ENCODE measurements at places on chromosomes 1 and 21.

GRCh38 chr1:116537040-116537831 is 33.6 kb downstream of the CD58 start:
- DNase-seq: no peak

- peak; percentile 47 for DNase-seq
These were observed 89.5 kb upstream of the PGBD5 start for GRCh38 chr1:230515451-230516145.

GRCh38 chr1:81114191-81114590 is 686.5 kb upstream of the ADGRL2 start:
- no peak for DNase-seq

GRCh38 chr1:226786550-226786949 is 47.5 kb upstream of the ITPKB start:
- no peak for DNase-seq

GRCh38 chr1:61132645-61133334 is 50.4 kb downstream of the NFIA start:
- no peak for DNase-seq

GRCh38 chr21:42844411-42845113 is 34.8 kb downstream of the WDR4 start:
- no peak for DNase-seq

- no peak for DNase-seq
These were observed 660.7 kb downstream of the PTPRU start for GRCh38 chr1:29896791-29897714.

DNA sequence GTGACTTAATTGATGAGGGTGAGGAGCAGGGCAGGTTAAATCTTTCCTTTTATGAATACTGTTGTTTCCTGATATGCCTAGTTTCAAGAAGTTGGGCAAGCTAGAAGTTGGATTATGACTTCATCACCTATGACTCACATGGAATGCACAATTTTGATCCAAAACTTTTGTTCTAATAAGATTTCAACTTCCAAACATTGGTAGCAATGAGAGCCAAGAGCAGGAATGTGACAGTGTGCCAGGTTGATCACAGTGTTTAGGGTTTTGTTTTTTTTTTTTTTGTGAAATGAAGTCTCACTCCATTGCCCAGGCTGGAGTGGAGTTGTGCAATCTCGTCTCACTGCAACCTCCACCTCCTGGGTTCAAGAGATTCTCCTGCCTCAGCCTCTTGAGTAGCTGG is 349.4 kb downstream of the DUSP10 start:
- no peak for DNase-seq

DNA sequence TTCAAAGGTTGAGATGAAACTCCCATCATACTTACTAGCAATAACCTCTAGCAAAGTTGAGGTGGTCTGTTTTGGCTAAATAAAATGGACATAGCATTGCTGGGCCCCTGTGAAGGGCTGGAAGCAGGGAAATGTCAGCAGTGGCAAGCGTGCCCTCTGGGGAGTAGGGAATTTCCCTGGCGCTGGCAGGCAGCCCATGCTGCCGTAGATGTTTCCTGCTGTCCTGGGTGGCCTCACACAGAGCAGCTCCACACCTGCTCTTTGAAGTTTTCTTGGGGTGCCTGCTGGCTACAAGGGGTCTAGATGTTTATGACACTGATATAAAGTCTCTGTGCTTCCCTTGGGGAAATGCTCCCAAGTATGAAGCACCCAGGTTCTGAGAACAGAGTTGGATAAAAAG is 30.2 kb downstream of the ADARB1 start:
- peak; percentile 33 for DNase-seq

DNA sequence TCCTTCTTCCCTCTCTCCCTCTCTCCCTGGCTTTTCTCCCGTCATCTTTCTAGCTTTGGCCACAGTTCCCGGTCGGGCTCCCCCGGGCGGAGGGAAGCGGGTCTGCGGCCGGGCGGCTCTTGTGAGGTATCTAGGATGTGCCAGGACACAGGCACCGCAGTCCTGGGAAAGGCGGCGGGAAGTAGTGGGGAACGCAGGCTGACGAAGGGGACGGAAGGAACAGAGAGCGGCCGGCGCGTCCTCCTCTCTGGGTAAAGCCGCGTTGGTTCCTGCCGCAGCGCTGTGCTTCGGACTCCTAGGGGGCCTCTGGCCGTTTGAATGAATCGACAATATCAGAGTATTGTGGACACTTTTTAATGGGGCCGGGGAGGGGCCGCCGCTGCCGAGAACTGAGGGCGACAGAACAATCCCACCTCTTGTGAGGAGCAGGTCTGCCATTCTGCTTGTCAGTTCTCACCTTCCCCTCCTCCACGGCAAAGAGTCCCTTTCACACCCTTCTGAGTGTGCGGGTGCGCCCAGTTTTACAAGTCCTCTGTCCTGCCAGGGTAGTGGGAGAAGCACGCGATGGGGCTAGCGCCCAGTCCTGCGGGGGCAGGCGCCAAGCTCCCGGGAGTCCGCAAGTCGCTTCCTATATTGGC is 1.2 kb upstream of the LHX9 start:
- peak; percentile 61 for DNase-seq

- no peak for DNase-seq
These were observed 143.8 kb downstream of the TGFB2 start for GRCh38 chr1:218488986-218489385.

- DNase-seq: no peak
These were observed 34.2 kb downstream of the AK5 start for GRCh38 chr1:77316006-77316405.

DNA sequence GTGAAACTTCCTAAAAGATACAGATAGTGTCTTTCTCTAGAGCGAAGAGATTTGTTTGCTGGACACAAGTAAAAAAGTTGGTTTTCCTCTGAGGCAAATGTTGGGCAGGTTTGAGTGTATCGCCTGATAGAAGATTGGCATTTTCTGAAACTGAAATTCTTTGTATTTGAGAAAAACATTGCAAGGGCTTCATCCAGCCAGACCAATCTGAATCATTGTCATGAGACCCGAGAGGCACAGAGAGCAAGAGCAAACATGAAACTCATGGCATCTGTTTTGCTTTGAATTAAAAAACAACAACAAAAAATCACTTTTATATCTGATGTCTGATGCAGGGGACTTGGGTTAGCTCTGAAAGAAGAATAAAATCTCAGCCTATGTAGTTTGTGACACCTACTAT is 379.3 kb upstream of the NCAM2 start:
- no peak for DNase-seq

GRCh38 chr21:43624339-43624738 is 34.9 kb downstream of the HSF2BP start:
- no peak for DNase-seq

DNA sequence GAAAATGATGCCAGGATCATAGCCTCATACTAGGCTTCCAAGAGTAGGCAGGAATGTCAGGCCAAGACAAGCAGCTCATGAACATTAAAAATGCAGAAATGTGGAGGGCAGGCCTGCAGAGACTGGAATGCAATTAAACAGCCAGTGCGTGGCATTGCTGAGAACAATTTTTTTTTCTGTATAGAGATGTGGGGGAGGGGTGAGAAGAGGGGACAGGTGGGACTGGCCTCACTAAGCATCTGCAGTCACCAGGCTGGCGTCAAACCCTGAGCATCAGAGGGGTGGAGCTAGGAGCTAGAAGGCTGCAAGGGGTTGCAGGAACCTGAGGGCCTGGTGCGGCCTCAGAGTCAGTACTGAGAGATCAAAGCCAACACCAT is 114.1 kb downstream of the TNR start:
- no peak for DNase-seq

GRCh38 chr1:88736633-88737248 is 52.7 kb downstream of the PKN2 start:
- no peak for DNase-seq

GRCh38 chr21:31442339-31442738 is 98.3 kb upstream of the TIAM1 start:
- DNase-seq: no peak

DNA sequence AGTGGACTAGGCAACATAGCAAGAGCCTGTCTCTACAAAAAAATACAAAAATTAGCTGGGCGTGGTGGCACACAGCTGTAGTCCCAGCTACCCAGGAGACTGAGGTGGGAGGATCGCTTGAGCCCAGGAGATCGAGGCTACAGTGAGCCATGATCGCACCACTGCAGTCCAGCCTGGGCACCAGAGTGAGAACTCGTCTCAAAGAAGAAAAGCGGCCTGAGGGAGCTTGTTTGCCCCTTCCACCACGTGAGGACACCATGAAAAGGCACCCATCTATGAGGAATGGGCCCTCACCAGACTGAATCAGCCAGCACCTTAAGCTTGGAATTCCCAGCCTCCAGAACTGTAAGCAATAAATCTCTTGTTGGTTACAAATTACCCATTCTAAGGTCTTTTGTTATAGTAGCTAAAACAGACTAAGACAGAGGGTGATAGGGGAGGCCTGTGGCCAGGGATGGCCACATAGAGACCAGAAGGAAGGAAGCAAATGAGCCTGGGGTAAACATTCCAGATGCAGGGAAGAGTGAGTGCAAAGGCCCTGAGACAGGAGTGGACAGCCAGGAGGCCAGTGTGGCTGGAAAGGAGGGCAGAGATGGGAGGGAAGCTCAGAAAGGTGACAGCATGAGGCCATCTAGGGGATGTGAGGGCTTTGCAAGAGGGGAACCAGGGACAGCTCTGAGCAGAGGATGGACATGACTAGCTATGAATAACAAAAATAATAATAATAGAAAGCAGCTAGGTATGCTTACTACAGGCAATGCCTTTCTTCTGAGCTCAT is 120.1 kb downstream of the MATN1 start:
- DNase-seq: no peak

- DNase-seq: no peak
These were observed 44.3 kb upstream of the ADARB1 start for GRCh38 chr21:45029948-45030681.

DNA sequence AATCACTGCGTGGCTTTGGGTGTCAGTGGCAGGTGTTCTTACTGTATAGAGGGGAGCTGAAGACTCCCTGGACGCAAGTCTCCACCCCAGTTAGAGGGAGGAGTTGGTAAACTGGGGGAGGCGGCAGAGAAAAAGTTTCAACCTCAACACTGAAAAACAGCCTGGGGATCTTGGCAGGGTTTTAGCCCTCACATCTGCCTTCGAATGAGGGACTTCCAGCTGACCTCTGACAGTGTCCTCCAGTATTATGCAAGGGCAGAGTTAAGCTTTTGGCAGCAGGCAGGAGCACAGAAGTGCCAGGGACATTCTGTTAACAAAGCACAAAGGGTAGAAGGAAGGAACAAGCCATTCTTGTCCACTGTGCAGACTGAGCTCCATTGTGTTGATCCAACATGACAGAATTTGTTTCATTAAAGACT is 41.2 kb upstream of the RAB4A start:
- DNase-seq: no peak

GRCh38 chr1:44664730-44665370 is 9.4 kb downstream of the TMEM53 start:
- no peak for DNase-seq

DNA sequence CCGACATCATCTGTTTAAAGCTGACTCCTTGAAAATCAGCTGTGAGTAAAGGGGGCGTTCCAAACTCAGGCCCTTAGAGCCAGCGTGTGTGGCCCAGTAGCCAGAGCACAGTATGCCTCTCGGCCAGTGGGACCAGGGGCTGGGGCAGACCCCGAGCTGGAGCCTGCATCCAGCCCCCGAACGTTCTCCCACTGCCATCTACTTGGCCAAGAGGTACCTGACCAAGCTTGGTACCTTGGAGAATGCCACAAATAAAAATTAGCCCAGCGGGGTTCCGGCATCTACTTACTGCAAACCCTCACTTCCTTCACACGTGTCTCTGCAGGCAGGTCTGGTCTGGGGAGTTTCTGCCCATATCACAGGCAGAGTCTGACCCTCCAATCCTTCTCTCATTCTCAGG is 56.7 kb upstream of the COL6A2 start:
- no peak for DNase-seq

DNA sequence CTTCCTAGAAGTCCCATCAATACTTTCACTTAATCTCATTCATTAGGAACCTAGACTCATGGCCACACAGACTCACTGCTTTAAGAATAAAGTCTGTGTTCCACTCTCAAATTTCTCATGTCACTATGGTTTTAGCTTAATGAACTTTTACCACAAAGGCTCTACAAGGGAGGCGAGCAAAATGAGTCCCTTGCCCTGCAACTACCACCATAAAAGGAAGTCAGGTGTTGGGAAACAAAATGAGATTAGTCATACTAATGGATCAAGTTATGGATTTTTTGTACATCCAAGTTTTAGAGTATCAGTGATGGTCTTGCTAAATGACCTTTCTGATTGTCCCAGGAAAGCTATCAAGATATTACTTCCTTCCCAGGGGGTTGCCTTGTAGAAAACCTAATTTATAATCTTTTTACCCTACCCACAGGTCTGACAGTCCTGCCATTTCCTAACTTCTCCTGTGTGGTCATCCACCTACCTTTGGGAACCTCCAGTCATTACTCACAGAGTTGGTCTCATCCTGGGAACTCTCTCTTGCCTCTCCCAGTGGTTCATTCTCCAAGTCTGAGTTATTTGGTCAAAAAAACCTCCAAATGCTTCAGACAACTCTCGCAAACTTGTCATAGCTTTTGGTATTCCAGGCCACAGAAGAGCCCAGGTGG is 51.8 kb upstream of the SLC16A1 start:
- no peak for DNase-seq

DNA sequence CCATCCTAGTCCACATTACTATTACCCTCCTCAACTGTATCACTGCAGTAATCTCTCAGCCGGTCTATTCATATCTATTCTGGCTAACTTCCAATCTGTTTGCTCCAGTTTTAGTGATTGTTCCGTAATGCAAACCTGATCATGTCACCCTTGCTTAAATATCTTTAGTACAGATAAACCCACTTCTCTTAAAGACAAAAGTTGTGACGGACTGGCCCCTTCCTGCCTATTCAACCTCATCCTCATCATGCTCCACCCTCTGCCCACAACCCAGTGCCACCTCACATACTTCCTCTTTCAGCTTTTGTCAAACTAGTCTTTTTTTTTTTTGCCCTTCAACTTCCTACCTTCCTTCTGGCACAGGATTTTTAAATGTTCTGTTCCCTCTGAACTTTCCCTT is 2.8 kb upstream of the C1orf162 start:
- DNase-seq: no peak

GRCh38 chr1:219220945-219221344 is 47.3 kb downstream of the LYPLAL1 start:
- DNase-seq: no peak

DNA sequence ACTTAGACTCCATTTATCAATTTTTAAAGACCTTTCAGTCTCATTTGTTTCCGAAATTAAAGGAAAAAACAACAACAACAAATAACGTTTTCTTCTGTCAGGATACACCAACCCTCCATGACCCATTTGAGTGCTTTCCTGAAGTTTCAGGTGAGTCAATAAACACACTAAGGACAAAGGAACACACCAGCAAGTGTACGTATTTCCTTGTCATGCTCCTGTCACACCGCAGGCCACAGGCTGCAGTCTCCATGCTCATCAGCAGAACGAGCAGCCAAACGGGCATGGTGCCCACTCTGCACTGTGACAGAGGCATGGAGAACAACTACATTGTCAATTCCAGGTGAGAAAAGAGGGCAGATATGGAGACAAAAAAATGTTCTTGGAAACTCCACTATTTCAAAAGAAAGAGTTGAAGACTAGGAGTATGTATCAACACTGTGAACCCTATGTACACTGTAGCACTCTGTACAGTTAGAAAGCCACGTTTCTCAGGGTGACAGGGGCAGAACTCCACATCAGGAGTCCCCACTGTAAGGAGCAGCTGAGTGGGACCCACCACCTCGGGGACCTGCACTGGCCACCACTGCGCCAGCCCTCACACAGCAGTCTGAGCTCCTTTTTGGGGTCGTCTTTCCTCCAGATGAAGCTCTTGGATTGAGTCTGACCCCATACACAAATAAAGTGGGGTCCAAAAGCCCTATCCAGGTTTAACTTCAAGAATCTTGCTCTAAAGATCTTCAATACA is 2.6 kb downstream of the PTTG1IP start:
- DNase-seq: no peak

Measured in NCI-H1694 (cell line).